ENCODE measurements at places on chromosomes 11 and 22. TPM values are rescaled to one million over a fixed set of nuclear protein-coding genes. Genes with fewer than 3 reads are reported as not detected.

DNA sequence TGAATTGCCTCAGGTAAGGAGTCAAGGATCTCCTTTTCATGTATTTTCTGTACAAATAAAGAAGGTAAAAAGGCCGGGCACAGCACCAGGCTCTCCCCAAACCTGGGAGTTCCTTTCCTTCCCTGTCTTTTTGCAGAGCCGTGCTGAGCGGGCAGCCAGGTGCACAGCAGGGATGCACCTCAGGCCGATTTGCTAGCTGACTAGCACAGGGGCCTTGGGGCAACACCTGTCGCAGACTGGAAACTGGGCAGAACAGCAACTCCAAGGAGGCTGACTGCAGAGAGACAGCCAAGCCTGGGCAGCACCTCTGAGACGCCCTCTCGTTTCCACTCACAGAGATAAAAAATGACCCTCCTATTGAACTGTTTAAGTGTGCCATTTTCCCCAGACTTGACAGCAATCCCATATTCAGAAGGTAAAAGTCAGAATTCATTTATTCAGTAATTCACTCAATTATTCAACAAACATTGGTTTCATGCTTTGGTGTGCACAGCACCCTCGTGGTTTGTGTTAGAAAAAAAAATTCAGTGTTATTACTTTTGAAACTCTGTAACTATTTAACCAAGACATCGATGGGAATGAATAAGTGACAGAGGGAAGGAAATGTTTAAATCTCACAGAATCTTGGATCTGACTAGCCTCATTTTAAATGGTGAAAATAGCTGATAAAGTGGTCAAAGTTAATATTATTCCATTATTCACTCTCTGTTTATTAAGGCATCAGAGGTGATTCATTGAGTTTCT, 120.9 kb downstream of the GALNT18 start:
- no peak for DNase-seq

The SLC22A8 gene
- not detected for total RNA-seq

GRCh38 chr11:39149214-39149613, 2310.2 kb downstream of the LRRC4C start:
- no peak for DNase-seq

GRCh38 chr22:20456064-20456721, 18.6 kb upstream of the SCARF2 start:
- DNase-seq, result peak; percentile 69

GRCh38 chr11:91394073-91394726, 830.4 kb upstream of the FAT3 start:
- no peak for DNase-seq

- no peak for DNase-seq
Observed at GRCh38 chr22:23102776-23103175, 32.5 kb downstream of the GNAZ start.

DNA sequence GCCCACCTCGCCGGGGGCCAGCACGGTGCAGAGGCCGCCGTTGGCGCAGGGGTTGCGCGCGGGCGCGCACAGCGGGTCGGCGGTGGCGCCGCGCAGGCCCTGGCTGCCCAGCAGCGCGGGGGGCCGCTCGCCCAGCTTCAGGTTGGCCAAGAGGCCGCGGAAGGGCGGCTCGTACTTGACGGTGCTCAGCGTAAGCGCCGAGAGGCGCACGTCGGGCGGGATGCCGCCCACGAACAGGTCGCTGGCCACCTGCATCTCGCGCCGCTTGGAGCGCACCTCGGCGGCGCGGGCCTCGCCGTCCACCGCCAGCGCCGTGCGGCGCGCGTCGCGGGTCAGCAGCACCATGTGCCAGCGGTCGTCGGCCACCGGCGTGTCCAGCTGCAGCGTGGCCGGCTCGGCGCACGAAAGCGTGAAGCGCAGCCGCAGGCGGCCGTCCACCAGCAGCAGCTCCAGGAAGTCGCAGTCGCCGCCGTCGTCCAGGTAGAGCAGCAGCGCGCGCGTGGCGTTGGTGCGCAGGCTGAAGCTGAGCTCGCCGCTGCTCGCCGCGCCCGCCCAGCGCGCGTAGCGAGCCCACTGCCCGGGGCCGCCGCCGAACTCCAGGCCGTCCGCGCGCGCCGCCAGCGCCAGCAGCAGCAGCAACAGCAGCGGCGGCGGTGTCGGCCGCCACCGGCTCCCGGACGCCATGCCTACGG, 9.8 kb downstream of the NRXN2 start:
- DNase-seq, result no peak

The CHRM1 gene
- total RNA-seq, result not detected

DNA sequence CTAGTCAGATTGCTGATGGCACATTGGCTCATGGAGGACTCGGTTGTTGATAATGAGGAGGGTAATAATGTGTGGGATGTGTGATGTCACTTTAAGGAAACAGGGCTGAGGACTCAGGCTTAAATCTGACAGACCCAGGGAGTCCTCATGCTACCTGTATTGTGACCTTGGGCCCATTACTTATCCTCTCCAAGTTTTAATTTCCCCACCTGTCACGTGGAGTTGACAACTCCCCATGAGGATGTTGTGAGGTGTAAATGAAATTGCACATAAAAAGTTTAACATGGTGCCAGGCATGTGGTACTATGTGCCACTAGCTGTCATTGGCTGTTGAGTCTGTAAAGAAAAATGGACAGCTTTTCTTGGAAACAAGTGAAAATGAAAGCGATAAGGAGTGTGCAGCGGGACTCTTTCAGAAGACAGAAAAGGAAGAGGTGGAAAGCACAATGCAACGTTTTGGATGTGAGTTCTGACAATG, 15.3 kb downstream of the IL10RA start:
- no peak for DNase-seq

The SMC1B gene
- total RNA-seq, result not detected

- no peak for DNase-seq
Observed at GRCh38 chr22:36252754-36253522, at the start of gene APOL1. APOL1 (plus strand) TSS chr22:36253133; CDS start chr22:36254956, 1,823 bp downstream.

The KRTAP5-9 gene
- total RNA-seq, result 0.29 TPM

DNA sequence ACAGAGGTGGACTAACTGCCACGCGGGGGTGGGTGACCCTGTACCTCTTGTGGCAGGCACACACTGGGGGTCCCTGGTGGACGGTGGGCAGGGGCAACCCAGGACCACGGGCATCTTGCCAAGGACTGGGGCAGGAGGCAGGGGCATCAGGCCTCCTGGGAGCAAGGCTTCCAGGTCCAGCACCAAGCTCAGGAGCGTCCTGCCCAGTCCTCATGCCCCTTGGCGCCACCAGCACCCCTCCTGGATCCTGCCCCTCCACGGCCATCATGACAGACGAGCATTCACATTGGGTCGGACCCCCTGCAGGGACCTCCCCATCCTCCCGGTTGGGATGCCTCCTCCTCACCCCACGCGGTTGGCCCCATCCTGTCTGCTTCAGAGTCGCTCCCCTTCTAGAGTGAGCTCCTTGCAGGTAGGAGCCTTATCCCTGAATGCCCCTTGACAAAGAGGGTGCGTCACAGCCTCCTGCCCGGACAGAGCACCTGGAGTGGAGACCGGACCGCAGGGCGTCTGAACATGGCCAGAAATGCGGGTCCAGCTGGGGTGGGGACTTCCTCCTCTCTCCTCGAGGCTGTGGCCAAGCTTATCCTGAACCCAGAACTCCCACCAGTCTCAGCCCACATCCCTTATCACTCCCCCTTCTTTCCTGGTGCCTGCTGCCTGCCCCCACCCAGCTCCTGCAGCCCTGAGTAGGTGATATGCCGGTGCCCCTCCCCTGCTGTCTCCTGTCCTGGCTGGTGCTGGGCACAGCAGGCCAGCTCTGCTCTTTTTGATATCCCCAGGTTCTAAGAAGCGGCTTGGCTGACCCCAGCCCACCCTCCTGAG, 40.3 kb downstream of the IGF2 start:
- DNase-seq, result no peak

The CDHR5 gene
- not detected for total RNA-seq

The KREMEN1 gene
- total RNA-seq, result 84.1 TPM

- no peak for DNase-seq
Observed at GRCh38 chr11:10041748-10042446, 252.1 kb downstream of the SBF2 start.

- DNase-seq, result no peak
Observed at GRCh38 chr11:75161506-75162095, 10.7 kb downstream of the SLCO2B1 start.
